HCT116 (cell line): ENCODE measurements at places on chromosomes 11 and 22. TPM values are rescaled to one million over a fixed set of nuclear protein-coding genes. Genes with fewer than 3 reads are reported as not detected.

Gene OR6T1
- not detected for total RNA-seq

DNA sequence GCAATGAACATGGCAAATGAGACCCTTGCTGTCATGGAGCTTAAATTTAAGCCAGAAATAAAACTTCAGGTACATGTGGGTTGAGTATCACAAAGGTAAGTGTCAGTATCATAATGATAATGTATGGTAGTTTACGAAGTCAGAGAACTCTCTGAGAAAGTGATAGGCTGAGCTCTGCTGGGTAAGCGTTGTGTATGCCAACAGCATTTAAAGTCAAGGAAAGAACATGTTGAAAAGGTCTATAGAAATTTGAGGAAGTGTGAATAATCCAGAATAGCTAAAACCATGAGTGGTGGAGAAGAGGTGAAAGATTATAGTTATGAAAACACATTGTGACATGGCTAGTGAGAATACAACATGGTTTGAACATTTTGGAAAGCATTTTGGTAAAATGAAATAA lies 17.4 kb upstream of the CTSC start:
- no peaks in the 10 kb centered on the region for H3K4me1 ChIP-seq
- DNase-seq: no peak
- no peaks in the 10 kb centered on the region for H3K27me3 ChIP-seq
- no peak overlapping the region for H3K4me3 ChIP-seq

GRCh38 chr22:43827926-43828724 lies 16.0 kb upstream of the EFCAB6 start:
- no peaks in the 10 kb centered on the region for H3K36me3 ChIP-seq
- 0 out of 2 replicates have a peak, but pooled peaks cover 4% of the 10 kb centered on the region for H3K27me3 ChIP-seq
- H3K27ac ChIP-seq: no peak overlapping the region
- no peak for DNase-seq
- no peaks in the 10 kb centered on the region for H3K4me1 ChIP-seq
- no peak overlapping the region for H3K4me3 ChIP-seq

GRCh38 chr11:46336563-46337180 lies 10.6 kb upstream of the DGKZ start:
- no peaks in the 10 kb centered on the region for H3K36me3 ChIP-seq
- peaks cover 27% of the 10 kb centered on the region for H3K4me1 ChIP-seq
- H3K27me3 ChIP-seq: no peaks in the 10 kb centered on the region
- H3K4me3 ChIP-seq: no peak overlapping the region

Gene PLAAT2
- total RNA-seq: not detected

Gene PHOX2A
- not detected for total RNA-seq

DNA sequence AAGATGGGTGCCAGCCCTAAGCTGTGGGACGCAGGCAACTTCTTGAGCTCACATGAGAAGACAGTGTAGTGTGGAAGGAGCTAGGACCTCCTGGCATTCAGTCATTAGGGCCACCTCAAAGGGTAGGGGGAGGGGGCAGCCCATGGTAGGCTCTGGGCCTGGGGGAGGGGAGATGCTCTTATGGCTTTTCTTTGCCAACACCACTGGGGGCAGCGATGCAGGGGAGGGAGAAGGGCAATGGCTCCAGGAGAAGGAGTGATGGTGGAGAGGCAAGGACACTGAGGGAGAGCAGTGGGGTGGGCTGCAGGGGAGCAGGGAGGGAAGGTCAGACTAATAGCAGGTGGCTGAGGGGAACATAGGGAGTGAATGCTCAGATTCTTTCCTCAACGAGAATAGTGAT lies 63.3 kb upstream of the SUSD2 start:
- H3K4me1 ChIP-seq: no peaks in the 10 kb centered on the region
- peaks cover 3% of the 10 kb centered on the region; the same call in 1 of the 2 replicates for H3K36me3 ChIP-seq

DNA sequence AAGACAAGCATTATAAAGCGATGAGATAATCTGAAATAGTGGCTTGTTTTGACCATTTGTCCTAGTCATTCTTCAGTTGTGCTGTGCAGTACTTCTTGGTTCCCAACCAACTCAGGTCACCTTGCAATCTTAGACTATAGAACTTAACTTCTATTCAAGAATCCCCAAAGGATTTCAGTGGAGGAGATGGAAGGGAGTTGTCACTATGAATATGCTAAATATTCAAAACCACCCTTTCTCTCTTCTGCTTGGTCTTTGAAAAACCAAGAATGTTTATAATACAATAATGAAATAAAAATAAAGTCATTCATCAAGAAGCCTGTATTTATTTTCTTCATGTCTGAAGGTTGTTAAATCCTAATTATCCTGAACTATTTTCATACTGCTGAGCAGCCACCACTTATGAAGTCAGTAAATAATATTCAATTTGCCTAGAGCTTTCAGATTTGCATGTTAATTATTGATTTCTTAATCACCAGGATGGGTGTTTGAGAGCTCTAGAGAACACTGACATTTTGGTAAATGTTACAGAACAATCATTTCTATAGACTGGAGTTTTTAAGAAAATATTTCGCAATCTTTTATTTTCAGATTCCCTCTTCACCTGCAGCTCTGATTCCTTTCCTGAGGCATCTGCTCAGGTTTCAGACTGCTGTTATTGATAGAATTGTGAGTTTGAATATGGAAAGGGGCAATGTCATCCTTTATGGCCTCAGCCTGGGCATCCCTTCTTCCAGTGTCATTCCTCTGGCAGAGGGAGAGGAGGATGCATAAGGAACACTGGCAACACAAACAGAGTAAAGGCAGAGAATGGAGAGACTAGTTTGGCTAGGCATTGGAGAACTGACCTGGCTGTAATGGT lies 91.5 kb upstream of the USP47 start:
- DNase-seq: no peak
- no peak overlapping the region for H3K4me3 ChIP-seq
- H3K27ac ChIP-seq: no peak overlapping the region
- no peaks in the 10 kb centered on the region for H3K36me3 ChIP-seq
- H3K4me1 ChIP-seq: no peaks in the 10 kb centered on the region
- no peaks in the 10 kb centered on the region for H3K27me3 ChIP-seq

Gene MUC5B
- 1.5 TPM for total RNA-seq

Gene TCN1
- 1.7 TPM for total RNA-seq

DNA sequence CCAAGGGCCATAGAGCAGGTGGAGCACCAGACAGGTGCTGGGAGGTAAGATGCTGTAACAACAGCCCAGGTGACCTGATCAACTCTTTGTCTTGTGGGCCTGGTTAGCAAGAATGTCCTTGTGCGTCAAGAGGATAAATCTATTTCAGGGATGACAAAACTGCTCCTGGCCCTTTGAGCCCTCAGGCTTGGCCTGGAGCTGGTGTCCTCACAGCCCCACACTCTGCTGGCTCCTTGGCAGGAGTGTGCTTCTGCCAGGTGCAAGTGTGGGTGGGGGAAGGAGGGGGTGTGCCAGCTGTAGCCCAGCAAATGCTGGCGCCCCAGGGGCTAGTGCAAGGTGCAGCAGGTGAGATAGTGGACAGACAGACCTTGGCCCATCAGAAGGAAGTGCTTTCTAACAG lies 19.5 kb downstream of the AMPD3 start:
- no peaks in the 10 kb centered on the region for H3K36me3 ChIP-seq
- no peak overlapping the region for H3K27ac ChIP-seq
- no peaks in the 10 kb centered on the region for H3K4me1 ChIP-seq
- H3K4me3 ChIP-seq: no peak overlapping the region

DNA sequence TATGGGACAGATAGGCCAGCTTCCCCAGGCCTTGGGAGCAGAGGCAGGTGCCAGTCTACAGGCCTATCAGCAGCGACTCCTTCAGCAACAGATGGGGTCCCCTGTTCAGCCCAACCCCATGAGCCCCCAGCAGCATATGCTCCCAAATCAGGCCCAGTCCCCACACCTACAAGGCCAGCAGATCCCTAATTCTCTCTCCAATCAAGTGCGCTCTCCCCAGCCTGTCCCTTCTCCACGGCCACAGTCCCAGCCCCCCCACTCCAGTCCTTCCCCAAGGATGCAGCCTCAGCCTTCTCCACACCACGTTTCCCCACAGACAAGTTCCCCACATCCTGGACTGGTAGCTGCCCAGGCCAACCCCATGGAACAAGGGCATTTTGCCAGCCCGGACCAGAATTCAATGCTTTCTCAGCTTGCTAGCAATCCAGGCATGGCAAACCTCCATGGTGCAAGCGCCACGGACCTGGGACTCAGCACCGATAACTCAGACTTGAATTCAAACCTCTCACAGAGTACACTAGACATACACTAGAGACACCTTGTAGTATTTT lies 26.6 kb upstream of the L3MBTL2 start:
- no peak for DNase-seq
- no peaks in the 10 kb centered on the region for H3K27me3 ChIP-seq
- no peak overlapping the region for H3K4me3 ChIP-seq
- peaks cover 12% of the 10 kb centered on the region; the same call in 1 of the 2 replicates for H3K4me1 ChIP-seq
- H3K36me3 ChIP-seq: peaks cover 37% of the 10 kb centered on the region

DNA sequence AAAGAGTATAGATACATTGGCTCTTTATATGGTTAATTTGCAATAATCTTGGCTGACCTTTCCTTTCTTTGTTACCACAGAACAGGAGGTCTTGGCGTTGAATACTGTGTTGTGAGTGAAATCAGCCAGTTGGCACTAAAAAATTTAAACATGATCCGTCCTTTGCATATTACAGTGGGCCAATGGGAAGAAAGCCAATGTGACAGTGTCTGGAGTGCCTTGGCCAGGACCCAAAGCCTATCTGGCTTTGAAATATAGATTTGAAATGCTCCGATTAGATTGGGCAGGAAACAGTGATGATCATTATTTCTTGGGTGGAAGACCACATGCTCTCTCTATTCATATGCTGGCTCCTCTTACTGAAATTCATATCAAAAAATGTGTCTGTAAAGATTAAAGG lies 339.6 kb upstream of the ANO3 start:
- H3K27ac ChIP-seq: no peak overlapping the region
- no peak for DNase-seq
- no peaks in the 10 kb centered on the region for H3K36me3 ChIP-seq

- H3K4me3 ChIP-seq: no peak overlapping the region
- no peak for DNase-seq
- no peaks in the 10 kb centered on the region for H3K36me3 ChIP-seq
- H3K4me1 ChIP-seq: peaks cover 7% of the 10 kb centered on the region
These were observed 22.5 kb downstream of the KRTAP5-5 start for GRCh38 chr11:1652026-1652425.

Gene CCDC87
- 0.39 TPM for total RNA-seq

DNA sequence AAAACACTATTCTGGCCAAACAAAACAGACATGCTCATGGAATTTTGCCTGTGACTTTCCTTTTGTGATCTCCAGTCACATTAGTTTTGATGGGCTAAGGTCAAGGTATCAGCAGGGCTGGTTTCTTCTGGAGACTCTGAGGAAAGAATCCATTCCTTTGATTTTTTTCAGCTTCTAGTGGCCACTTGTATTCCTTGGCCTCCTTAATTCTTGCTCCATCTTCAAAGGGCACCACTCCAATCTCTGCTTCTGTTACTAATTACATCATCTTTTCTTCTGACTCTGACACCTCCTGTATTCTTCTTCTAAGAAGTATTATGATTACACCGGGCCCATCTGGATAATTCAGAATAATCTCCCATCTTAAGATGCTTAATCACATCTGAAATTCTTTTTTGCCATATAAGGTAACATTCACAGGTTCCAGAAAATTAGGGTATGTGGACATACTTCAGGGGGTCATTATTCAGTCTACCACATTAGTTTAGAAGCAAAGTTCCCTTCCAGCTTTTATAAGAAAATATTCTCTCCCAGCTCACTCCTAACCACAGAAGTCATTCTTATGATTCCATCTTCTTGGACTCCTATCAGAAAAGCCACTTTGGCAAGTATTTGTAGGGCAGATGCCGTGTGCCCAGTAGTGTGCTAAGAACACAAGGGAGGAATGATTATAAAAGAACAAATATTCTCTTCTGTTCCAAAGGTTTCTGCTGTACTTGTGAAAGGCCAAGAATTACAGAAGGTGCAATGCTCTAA lies 56.4 kb upstream of the FSHB start:
- H3K4me1 ChIP-seq: no peaks in the 10 kb centered on the region
- H3K4me3 ChIP-seq: no peak overlapping the region
- no peaks in the 10 kb centered on the region for H3K36me3 ChIP-seq
- DNase-seq: no peak

DNA sequence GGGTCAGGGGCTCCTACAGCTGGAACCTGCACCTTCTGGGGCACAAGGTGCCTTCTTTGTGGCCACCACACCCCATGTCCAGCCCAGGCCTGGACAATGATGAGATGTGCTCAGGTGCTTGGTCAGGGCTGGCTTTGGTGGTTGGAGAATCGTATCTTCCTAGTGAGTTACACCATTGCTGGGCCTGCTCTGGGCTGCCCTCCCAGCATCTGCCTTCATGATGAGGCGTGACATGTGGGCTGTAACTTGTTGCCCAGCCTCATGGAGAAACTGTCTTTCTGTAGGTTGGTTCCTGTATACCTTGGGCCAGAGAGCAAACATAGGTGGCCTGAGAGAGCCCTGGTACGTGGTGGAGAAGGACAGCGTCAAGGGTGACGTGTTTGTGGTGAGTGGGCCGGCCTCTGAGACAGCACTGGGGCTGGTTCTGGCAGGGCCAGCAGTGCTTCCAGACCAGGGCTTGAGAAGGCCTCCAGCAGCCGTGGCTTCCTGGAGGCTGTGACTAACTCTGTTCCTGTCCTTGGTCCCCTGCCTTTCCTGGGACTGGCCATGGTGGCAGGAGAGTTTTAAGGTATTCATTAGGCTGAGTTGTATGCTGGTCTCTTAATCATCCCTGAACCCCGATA lies 18.1 kb downstream of the TRMU start:
- peak overlapping the region; percentile 53; the same call in 1 of the 2 replicates for H3K27ac ChIP-seq
- H3K36me3 ChIP-seq: peaks cover 37% of the 10 kb centered on the region; the same call in 1 of the 2 replicates
- DNase-seq: no peak
- no peak overlapping the region for H3K4me3 ChIP-seq
- no peaks in the 10 kb centered on the region for H3K27me3 ChIP-seq

Gene CRKL
- 87.7 TPM for total RNA-seq

DNA sequence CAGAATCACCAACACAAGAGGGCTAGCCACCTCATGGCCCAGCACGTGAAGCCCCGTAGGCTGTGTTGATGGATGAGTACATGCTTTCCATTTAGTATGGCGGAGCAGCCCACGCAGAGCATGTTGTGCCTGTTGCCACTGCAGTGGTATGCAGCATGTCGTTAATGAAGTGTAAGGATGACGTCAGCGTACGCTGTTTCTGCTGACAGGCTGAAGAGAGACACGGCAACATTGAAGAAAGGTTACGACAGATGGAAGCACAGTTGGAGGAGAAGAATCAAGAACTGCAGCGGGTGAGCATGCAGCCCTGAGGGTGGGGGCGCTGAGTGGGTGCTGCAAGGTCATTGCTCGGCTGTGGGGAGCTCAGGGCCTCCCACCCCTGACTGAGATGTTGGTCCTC lies 62.8 kb downstream of the PPFIA1 start:
- no peaks in the 10 kb centered on the region for H3K4me1 ChIP-seq
- DNase-seq: no peak
- H3K27me3 ChIP-seq: no peaks in the 10 kb centered on the region
- peaks cover 54% of the 10 kb centered on the region for H3K36me3 ChIP-seq
- H3K4me3 ChIP-seq: no peak overlapping the region

DNA sequence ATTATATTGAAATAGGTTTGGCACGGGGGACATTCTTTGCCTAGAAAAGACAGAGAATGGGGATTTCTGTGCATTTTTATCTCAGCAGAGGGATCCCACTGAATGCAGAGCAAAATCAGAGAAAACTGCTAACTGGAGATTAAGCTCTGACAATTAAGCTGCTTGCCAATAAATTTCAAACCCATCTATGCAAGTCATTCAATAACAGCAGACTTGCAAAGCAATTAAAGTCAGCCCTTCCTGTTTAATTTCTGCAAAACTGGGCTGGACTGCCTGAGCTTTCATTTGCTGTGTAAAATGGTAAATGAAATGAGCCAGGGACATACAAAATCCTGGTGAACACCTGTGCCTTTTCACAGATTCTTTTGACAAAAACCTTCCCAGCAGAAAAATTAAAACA lies 1273.9 kb upstream of the CNTN5 start:
- DNase-seq: no peak
- H3K27me3 ChIP-seq: no peaks in the 10 kb centered on the region
- no peaks in the 10 kb centered on the region for H3K4me1 ChIP-seq
- no peak overlapping the region for H3K27ac ChIP-seq
- H3K4me3 ChIP-seq: no peak overlapping the region
- H3K36me3 ChIP-seq: no peaks in the 10 kb centered on the region
